ENCODE measurements at places on chromosomes 6 and 20. TPM values are rescaled to one million over a fixed set of nuclear protein-coding genes. Genes with fewer than 3 reads are reported as not detected.

GRCh38 chr6:3444276-3445088 lies 12.4 kb downstream of the SLC22A23 start:
- no peak for DNase-seq

The PCK1 gene
- total RNA-seq = 0.33 TPM

GRCh38 chr6:76644231-76644630 lies 571.8 kb upstream of the IMPG1 start:
- DNase-seq = no peak

GRCh38 chr6:104788400-104788799 lies 71.3 kb downstream of the HACE1 start:
- no peak for DNase-seq

GRCh38 chr20:42097741-42098140 lies 479.6 kb upstream of the CHD6 start:
- DNase-seq = no peak

GRCh38 chr6:105015482-105015881 lies 58.6 kb downstream of the LIN28B start:
- no peak for DNase-seq

DNA sequence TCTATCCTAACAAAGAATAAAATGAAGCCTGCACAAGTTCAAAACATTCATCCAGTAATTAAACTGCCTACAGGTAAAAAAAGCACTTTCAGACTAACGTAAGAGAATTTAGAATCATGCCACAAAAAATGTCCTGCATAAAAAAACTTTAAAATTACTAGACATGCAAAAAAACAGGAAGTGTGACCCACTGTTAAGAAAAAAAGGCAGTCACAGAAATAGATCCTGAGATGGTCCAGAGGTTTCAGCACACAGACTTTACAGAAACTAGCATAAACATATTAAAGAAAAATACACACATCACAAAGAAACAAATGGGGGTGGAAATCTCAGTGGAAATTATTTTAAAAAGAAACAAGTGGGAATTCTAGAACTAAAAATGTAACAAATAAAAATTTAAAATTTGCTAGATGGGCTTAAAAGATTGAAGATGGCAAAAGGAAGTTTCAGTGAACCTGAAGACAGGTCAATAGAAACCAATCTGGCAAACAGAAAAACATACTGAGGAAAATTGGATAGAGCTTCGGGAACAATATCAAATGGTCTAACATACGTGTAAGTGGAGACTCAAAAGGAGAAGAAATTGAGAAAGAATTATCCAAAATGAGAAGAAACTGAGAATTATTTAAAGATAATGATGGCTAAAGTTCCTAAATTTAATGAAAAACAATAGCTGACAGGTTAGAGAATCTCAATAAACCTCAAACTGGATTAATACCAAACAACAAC lies 3.4 kb upstream of the ZNF133 start:
- DNase-seq = no peak

- DNase-seq = no peak
Observed at GRCh38 chr6:131688286-131688685, 12.9 kb downstream of the OR2A4 start.

GRCh38 chr6:109379711-109380110 lies 2.6 kb downstream of the CD164 start:
- DNase-seq = no peak

DNA sequence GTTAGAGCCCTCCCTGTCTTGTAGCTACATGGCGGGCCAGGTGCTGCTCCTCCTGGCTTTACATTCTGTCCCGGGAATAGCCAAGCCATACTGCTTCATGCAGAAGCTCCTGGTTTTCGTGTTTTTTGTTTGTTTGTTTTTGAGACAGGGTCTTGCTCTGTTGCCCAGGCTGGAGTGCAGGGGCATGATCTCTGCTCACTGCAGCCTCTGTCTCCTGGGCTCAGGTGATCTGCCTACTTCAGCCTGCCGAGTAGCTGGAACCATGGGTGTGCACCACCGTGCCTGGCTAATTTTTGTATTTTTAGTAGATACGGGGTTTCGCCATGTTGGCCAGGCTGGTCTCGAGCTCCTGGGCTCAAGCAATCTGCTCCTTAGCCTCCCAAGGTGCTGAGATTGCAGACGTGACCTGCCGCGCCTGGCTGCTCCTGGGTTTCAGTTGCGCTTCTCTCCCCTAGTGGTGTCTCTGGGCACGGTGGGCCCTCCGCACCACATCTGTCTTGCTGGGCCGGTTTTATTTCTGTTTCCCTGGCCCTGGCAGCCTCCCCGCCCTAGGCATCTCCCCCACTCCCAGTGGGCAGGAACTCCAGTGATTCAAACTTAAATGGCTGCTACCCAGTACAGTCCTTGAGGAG lies 12.9 kb downstream of the CDYL start:
- no peak for DNase-seq

The PPIL6 gene
- 2.4 TPM for total RNA-seq

DNA sequence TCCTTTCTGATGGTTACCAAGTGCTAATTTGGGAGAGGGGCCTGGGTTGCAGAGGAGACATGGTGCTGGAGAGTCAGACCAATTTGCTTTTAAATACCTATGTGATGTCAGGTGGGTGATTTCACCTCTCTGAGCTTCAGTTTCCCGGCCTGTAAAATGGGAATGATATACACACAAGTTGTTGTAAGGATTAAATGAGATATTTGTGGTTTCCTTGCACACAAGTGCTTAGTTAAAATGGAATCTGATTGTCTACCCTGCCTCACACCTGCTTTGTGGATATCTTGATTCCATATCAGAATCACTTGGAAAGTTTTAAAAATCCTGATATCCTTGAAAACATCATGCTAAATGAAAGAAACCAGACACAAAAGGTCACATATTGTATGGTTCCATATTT lies 44.5 kb downstream of the SCAND1 start:
- no peak for DNase-seq

- DNase-seq = no peak
Observed at GRCh38 chr20:62479156-62479555, 3.4 kb upstream of the GATA5 start.

DNA sequence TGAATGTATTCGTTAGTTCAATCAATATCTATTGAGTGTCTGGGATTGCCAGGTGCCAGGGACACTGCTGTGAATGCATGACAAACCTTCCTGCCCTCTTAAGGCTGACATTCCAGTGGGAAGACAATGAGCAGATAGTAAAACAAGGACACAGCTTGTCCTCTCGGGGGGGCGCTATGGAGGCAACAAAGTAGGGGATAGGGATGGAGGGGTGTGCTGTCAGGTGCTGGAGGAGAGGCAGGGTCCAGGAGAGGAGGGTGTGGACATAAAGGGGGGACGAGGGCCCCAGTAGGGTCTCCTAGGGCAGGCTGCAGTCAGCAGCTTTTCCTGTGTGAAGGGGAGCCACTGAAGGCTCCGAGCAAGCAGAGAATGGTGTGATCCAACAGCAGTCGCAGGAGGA lies 198.2 kb upstream of the PDE10A start:
- no peak for DNase-seq

DNA sequence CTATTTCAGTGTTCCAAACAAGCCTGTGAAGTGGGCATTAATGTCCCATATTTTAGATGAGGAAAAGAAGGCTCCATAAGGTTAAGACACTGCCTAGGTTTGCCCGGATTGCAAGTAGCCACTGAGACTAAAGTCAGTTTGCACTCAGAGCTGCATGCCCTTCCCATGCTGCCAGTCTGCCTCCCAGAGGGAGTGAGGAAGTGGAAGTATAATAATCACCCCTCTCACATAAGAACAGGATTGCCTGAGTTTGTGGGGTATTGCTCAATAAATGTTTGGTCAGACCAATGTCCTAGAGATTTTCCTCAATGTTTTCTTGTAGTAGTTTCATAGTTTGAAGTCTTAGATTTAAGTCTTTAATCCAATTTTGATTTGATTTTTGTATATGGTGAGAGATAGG lies 43.9 kb upstream of the CLIC5 start:
- no peak for DNase-seq

The BNIP5 gene
- not detected for total RNA-seq

- no peak for DNase-seq
Observed at GRCh38 chr20:17538517-17539170, 7.5 kb upstream of the BFSP1 start.

GRCh38 chr6:40477246-40478126 lies 109.7 kb downstream of the LRFN2 start:
- no peak for DNase-seq

DNA sequence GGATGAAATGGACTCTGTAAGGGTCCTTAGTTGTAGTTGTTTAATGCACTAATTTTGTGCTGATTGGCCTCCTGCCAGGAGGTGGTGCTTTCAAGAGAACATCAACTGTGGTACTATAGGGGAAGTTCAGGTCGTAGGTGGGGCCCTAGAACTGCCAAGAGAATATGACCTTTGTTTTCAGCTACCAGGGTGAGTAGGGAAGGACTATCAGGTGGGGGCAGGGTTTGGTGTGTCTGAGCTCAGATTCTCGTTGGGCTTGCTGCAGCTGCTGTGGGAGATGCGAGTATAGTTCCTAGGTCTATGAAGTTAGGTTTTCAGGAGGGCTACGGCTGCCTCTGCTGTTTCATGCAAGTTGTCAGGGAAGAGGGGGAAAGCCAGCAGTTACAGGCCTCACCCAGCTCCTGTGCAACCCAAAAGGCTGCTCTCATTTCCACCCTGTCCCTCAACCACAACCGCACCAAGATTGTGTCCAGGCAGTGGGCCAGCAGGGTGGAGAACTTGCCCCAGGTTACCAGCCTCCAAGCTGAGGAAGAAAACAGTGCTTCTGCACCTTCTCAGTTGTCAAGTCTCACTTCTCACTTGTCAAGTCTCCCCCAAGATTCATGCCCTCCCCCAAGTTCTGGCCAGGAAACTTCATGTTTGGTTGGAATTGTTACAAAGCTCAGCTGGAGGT lies 626.5 kb upstream of the MAP3K7 start:
- DNase-seq = no peak
